Body of pancreas (tissue), 4 donors: ENCODE measurements at places on chromosomes 3 and 15. TPM values are rescaled to one million over a fixed set of nuclear protein-coding genes. Genes with fewer than 3 reads are reported as not detected.

The FAM162A gene
- 8.6 TPM for total RNA-seq

The KIF15 gene
- total RNA-seq, result 0.78 TPM

The PP2D1 gene
- total RNA-seq, result not detected

The ZKSCAN7 gene
- 3.3 TPM for total RNA-seq

The TMEM40 gene
- total RNA-seq, result not detected

The CGNL1 gene
- 30.6 TPM for total RNA-seq

The NOX5 gene
- 0.26 TPM for total RNA-seq

The SCN11A gene
- total RNA-seq, result 0.26 TPM

The FBXO45 gene
- 4.4 TPM for total RNA-seq

The C2CD4A gene
- total RNA-seq, result 1.6 TPM

The SKOR1 gene
- under 0.01 TPM for total RNA-seq

The LRRC31 gene
- not detected for total RNA-seq

The CLDN16 gene
- not detected for total RNA-seq

The ITIH1 gene
- 4.4 TPM for total RNA-seq
